MCF 10A (cell line): ENCODE measurements at places on chromosomes 7 and 10. TPM values are rescaled to one million over a fixed set of nuclear protein-coding genes. Genes with fewer than 3 reads are reported as not detected.

DNA sequence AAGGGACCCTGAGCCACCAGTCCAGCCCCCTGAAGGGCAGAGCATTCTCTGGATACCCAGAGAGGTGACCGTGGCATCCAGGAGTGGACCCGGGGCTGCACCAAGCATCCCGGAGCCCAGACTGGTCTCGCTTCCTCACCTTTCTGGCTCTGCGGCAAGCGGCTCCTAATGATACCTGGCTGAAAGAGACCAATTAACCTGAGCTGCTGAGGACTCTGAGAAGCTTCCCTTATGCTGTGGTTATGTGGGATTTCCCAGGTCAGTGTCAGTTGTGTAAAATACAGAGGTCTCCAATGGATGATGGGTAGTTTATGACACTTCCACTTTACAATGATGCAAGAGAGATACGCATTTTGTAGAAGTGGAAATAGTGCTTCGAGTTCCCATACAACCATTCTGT is 51.5 kb downstream of the PFKFB3 start:
- no peak for DNase-seq

DNA sequence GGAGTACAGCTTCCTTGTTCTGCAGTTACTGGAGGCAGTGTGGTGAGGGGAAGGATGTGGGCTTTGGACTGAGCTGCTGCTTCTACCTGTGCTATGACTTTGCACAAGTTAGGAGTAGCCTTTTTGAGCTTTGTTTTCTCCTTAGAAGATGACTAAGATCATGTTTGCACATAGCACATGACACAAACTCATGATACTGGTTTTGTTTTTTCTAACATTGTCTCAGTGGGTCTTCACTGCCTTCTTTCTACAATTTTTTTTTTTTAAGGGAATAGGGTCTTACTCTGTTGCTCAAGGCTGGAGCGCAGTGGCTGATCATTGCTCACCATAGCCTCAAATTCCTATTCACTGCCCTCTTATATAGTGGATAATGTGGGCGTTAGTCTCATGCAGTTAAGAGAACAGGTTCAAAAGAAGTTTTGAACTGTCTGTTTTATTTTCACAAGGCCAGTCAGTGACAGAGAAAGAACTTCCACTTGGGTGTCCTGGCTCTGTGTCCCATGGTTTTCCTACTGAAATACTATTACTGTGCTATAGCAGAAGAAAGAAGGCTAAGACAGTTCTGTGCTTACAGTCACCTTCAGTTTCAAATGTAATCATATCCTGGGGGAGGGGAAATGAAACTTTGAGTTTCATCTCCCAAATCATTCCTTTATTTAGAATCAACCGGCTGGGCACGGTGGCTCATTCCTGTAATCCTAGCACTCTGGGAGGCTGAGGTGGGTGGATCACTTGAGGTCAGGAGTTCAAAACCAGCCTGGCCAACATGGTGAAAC is 72.0 kb downstream of the KAT6B start:
- no peak for DNase-seq

DNA sequence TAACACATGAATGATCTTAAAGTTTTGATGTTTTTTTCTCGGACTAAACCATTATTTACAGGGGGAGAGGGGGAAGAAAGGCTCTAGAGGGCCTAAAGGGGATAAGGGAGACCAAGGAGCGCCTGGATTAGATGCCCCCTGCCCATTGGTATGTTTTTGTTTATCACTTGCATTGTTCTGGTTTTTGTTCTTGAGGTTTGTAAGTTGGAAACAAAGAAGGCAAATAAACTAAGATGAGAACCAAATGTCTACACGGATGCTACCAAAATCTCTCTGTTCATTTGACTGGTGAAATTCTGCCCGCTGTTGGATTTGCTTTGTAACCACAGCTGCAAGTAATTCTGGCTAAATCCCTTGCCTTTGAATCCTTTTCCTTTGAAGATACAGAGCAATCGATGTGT is 99.8 kb upstream of the MACROH2A2 start:
- DNase-seq: no peak

DNA sequence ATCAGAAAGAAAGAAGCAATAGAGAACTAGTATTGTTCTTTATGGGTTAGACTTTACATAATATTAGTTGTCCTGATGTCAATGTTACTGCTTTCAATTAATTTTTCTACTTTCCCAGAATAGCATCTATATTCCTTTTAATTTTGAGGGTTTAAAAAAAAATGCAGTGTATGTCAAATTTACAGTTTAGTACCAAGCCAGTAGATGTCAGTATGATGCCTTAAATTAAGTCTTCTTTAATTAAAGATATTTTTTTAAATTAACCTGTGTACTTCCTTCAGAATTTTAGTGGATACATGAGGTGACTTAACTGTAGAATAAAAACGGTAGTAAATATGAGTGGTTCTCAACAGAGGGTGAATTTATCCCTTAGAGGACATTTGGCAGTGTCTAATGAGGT is 35.2 kb upstream of the STOX1 start:
- no peak for DNase-seq

DNA sequence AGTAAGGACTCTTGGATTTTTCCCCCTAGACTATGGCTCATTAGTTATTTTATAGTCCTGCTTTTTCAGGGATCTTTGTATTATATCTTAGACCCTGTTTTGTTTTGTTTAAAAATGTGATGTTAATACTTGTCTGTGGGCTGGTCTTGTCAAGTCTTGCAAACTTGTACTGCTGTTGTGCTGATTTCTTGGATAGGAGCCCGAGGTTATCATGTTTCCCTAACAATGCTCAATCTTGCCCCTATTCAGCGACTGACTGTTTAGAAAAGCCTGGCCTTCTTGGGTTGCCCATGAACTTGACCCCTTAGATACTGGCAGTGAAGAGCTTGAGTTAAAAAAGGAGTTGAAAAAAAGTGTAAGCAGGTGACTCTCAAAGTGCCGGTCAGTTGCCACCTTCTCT is 115.7 kb downstream of the KIAA1217 start:
- peak; percentile 48 for DNase-seq

DNA sequence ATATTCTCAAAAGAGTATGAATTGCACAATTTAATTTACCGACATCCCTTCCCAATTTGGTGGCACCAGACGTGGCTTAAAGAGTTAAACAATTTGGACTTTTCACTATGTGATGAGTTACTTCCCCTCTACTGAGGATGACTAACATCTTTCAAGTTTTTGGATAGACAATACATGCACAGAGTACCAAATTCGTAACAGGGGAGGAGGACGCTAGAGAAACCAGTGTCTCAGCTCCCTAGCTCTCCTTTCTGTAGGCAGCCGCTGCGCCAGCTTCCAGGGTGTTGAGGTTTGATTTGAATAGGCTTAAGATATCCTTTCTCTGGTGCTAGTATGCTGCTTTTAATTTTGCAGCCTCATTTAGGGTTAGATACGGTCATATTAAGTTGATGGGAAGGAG is 69.2 kb downstream of the GNA12 start:
- no peak for DNase-seq

- DNase-seq: no peak
Observed at GRCh38 chr10:31317652-31318381, 1.2 kb upstream of the ZEB1 start.

The NUDCD3 gene
- 85.5 and 87.7 TPM in 2 replicates for total RNA-seq

- DNase-seq: no peak
Observed at GRCh38 chr7:37550426-37550825, 101.8 kb upstream of the ELMO1 start.

The MYL10 gene
- not detected in 2 replicates for total RNA-seq

The ST7 gene
- total RNA-seq: 14.8 and 18.5 TPM in 2 replicates

DNA sequence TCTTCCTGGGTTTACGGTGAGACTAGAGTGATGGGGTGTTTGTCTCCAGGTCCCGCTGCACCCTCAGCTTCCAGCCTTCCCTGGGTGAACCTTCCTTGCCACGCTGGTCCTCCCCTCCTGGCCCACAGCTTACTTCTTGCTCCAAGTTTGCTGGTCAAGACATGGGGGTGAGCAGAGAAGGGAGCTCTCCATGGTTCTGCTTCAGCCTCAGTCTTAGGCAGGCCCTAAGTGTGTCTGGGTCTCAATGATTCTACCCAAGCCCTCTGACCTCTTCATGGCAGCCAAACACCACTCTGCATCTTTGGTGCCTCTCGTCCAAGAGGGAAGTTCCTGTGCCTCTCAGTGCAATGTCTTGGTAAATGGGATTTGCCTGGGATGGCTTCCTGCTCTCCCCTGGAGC is 356.5 kb upstream of the KLF6 start:
- peak; percentile 33 for DNase-seq

The ANKRD7 gene
- total RNA-seq: not detected in 2 replicates

The AGMO gene
- total RNA-seq: not detected in 2 replicates

The ARHGAP19 gene
- 10.6 and 11.7 TPM in 2 replicates for total RNA-seq
